ENCODE measurements at places on chromosomes 5 and 9. TPM values are rescaled to one million over a fixed set of nuclear protein-coding genes. Genes with fewer than 3 reads are reported as not detected.

Gene PAPPA
- total RNA-seq: 2.3 TPM

Gene SPINK7
- total RNA-seq: 86.5 TPM

Gene LCN12
- not detected for total RNA-seq

Gene PCDHGA9
- 9.2 TPM for total RNA-seq

Gene PCDHB3
- 1.9 TPM for total RNA-seq

Gene GRAMD2B
- 43.9 TPM for total RNA-seq

Gene WDR38
- total RNA-seq: not detected

Gene CEP72
- 13.6 TPM for total RNA-seq

Gene RFESD
- total RNA-seq: 4.9 TPM

Gene PCDHGA6
- 5.8 TPM for total RNA-seq

DNA sequence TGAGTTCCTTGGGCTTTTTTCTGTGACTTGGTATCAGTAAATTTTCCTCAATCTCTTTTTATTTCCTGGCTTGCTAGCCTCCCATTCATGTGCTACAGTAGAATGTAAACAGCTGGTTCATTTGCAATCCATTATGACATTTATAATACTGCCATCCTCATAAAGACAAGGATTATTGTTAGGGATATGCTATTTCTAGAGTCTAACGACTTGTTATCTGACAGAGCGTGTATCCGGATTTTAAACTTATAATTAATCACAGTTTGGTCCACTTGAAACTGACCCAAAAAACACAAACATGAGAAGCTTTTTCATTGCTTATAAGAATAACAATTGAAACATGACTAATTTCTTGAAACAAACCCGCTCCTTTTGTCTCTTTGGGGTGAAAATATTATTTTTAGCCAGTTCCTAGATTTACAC is 585.8 kb downstream of the TLE4 start:
- H3K27me3 ChIP-seq: no peaks in the 10 kb centered on the region
- peaks cover 5% of the 10 kb centered on the region for H3K4me1 ChIP-seq
- no peak overlapping the region for H3K27ac ChIP-seq
- no peaks in the 10 kb centered on the region for H3K36me3 ChIP-seq

- H3K4me1 ChIP-seq: peaks cover 3% of the 10 kb centered on the region
- no peak for DNase-seq
- no peaks in the 10 kb centered on the region for H3K27me3 ChIP-seq
- no peak overlapping the region for H3K4me3 ChIP-seq
Measured at GRCh38 chr9:77751341-77752091, 103.4 kb upstream of the GNA14 start.

GRCh38 chr9:19154135-19154612 is 26.9 kb upstream of the PLIN2 start:
- H3K4me1 ChIP-seq: peaks cover 23% of the 10 kb centered on the region
- H3K27ac ChIP-seq: peak overlapping the region; percentile 69
- H3K27me3 ChIP-seq: no peaks in the 10 kb centered on the region
- no peak overlapping the region for H3K4me3 ChIP-seq

DNA sequence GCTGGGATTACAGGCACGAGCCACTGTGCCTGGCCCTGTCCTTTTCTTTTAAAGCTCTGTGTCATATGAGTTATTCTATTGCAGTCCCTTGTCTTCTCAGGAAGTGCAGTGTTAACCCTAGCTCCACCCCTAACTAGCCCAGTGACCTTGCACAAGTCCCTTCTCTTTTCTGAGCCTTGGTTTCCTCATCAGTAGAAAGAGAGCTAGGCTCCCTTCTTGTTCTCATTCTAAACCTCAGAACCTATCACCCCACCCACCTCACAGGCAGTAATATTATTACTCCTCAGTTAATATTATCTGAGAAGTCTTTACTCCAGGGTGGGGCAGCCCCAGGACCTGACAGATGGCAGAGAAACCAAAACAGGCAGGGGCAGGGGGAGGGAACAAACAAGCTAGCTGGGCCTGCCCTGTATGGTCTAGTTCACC is 7.2 kb downstream of the CYFIP2 start:
- H3K27ac ChIP-seq: no peak overlapping the region
- H3K36me3 ChIP-seq: no peaks in the 10 kb centered on the region
- H3K27me3 ChIP-seq: no peaks in the 10 kb centered on the region
- no peak for DNase-seq
- peaks cover 6% of the 10 kb centered on the region for H3K4me1 ChIP-seq
- H3K4me3 ChIP-seq: no peak overlapping the region

DNA sequence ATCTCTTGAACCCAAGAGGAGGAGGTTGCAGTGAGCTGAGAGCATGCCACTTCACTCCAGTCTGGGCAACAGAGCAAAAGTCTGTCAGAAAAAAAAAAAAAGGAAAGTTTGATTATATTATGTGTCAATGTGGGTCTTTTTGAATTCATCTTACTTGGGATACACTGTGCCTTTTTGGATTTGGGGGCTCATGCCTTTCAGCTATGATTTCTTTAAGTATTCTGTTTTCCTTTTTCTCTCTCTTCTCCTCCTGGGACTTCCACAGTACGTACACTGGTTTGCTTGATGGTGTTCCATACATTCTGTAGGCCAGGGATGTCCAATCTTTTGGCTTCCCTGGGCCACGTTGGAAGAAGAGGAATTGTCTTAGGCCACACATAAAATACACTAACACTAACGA is 128.3 kb downstream of the DPYSL3 start:
- H3K4me3 ChIP-seq: no peak overlapping the region
- no peaks in the 10 kb centered on the region for H3K27me3 ChIP-seq
- H3K4me1 ChIP-seq: no peaks in the 10 kb centered on the region
- H3K27ac ChIP-seq: no peak overlapping the region
- no peaks in the 10 kb centered on the region for H3K36me3 ChIP-seq

DNA sequence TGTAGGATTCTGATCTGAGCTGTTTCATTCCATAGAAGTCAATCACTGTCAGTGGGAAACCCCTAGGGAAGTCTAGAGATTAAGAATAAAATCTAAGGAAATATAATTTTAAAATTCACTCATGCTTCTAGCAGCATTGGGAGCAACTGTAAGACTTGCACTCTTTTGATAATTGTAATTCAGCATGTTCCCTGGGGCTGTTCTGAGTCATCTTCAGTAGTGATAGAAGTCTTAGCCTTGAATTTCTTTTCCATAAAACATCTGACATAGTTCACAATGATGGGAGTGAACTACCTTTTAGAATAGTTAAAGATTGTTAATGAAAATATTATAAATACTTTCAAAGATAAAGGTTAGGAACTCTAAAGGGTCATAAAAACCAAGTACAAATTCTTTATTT is 935.8 kb downstream of the DTWD2 start:
- no peak overlapping the region for H3K27ac ChIP-seq
- H3K27me3 ChIP-seq: no peaks in the 10 kb centered on the region
- H3K4me3 ChIP-seq: no peak overlapping the region
- DNase-seq: no peak

DNA sequence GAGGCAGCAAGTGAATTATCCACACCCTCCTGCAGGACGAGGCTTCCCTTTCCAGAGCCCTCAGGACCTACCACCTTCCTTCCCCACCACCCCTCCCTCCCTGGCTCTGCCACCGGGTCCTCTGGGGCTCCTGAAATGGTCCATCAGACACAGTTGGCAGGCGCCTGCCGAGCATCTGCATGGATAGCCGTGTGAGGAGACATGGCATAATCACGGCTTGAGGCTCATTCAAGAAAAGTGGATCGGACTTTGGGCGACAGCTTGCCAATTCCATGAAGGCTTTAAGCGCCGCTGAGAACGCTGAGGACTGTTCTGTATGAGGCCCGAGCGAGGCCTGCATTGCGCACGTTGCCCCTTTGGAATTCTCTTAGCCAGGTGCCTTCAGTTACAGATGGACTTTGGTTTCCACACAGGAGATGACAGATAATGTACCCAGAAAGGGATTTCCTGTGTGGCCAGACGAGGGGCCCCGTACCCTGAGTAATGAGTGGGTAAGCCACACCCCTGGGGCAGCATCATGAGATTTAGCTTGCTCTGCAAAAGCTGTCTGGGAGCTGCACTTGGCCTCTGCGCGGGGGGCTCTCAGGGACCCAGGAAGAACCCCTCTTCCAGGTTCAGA is 179.8 kb downstream of the OLFM1 start:
- no peak overlapping the region for H3K27ac ChIP-seq
- peaks cover 79% of the 10 kb centered on the region for H3K27me3 ChIP-seq
- no peak overlapping the region for H3K4me3 ChIP-seq
- no peaks in the 10 kb centered on the region for H3K4me1 ChIP-seq

GRCh38 chr9:370086-370485 is 155.4 kb downstream of the DOCK8 start:
- DNase-seq: no peak
- H3K27ac ChIP-seq: no peak overlapping the region
- H3K4me1 ChIP-seq: no peaks in the 10 kb centered on the region
- H3K36me3 ChIP-seq: peaks cover 7% of the 10 kb centered on the region
- no peaks in the 10 kb centered on the region for H3K27me3 ChIP-seq

- no peak for DNase-seq
- no peaks in the 10 kb centered on the region for H3K36me3 ChIP-seq
- no peaks in the 10 kb centered on the region for H3K27me3 ChIP-seq
- no peak overlapping the region for H3K27ac ChIP-seq
- no peak overlapping the region for H3K4me3 ChIP-seq
- no peaks in the 10 kb centered on the region for H3K4me1 ChIP-seq
Measured at GRCh38 chr5:116883875-116884274, 309.3 kb upstream of the SEMA6A start.

GRCh38 chr5:123450114-123450513 is 26.9 kb upstream of the CEP120 start:
- H3K27me3 ChIP-seq: no peaks in the 10 kb centered on the region
- H3K4me1 ChIP-seq: peaks cover 10% of the 10 kb centered on the region
- no peaks in the 10 kb centered on the region for H3K36me3 ChIP-seq
- no peak for DNase-seq
- H3K27ac ChIP-seq: no peak overlapping the region

DNA sequence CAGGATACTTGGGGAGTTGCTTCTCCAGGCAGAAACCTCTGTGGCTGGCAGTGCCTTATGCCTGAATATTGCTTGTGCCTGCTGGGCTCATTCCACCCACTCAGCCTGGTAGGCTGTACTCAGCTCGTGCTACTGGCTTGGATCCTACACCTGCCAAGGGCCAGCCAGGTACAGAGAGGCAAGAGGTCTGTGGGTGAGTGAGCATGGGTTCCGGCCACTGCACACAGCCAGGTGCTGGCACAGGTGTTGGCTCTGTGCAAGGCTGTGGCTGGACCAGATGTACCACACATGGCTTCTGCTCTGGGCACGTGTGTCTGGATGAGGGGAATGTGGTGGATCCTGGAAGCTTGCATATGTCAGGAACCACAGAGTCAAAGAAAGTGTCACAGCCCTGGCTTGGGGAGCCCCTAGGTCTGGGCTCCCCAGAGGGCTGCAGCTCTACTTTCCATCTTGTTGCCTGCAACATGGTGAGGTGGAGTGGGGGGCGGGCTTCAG is 76.7 kb upstream of the C6 start:
- DNase-seq: no peak
- no peak overlapping the region for H3K4me3 ChIP-seq
- no peak overlapping the region for H3K27ac ChIP-seq
- no peaks in the 10 kb centered on the region for H3K4me1 ChIP-seq

DNA sequence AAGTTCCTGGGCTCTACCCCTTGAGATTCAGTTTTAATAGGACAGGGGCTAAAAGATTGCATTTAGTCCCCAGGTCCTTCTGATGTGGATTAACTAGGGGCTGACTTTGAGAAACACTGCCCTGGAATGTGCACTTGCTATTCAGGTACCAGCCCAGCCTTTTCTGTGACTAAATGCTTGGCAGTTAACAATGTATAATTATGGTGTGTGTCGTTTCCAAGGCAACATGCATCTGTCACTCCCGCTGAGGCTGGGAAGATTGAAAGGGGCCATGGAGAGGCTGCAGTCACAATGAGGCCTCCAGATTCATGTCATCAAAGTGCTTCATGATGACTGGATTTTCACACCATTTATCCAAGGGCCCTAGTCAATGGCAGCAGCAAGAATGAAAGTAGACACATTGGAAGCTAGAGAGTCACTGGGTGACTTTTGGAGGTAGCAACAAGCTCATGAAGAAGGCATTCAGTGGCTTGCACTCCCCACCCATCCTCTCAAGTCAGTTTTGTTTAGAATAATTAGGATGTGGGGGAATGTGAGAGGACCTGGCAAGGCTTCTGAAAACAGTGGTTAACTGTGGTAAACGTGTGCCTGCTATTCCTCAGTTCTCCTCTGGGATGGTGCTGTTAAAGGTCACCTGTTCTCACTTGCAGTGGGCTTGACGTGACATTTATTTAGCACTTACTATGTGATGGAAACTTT is 28.3 kb downstream of the RAI14 start:
- H3K27me3 ChIP-seq: no peaks in the 10 kb centered on the region
- H3K27ac ChIP-seq: no peak overlapping the region
- H3K36me3 ChIP-seq: no peaks in the 10 kb centered on the region
- H3K4me3 ChIP-seq: no peak overlapping the region
- H3K4me1 ChIP-seq: peaks cover 25% of the 10 kb centered on the region

DNA sequence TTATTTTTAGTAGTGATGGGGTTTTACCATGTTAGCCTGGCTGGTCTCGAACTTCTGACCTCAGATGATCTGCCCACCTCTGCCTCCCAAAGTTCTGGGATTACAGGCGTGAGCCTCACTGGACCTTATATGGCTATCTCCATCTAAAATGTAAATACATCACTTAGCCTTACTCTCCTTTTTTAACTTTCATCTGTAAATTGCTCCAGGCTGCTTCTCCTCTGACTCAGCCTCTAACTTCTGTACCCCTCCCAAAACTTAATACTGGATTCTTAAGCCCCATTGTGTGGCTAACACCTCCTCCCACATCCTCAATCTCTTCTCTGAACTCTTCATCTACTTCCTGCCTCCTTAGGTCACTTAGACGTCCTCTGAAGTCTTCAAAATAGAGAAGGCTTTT is 4.0 kb downstream of the SNX30 start:
- peaks cover 59% of the 10 kb centered on the region for H3K4me1 ChIP-seq
- H3K27me3 ChIP-seq: no peaks in the 10 kb centered on the region
- no peak for DNase-seq
- no peaks in the 10 kb centered on the region for H3K36me3 ChIP-seq

- H3K36me3 ChIP-seq: no peaks in the 10 kb centered on the region
- H3K4me1 ChIP-seq: no peaks in the 10 kb centered on the region
- no peak overlapping the region for H3K27ac ChIP-seq
Measured at GRCh38 chr9:272251-273213, 57.9 kb downstream of the DOCK8 start.

GRCh38 chr9:121739971-121740370 is 88.5 kb downstream of the DAB2IP start:
- H3K4me1 ChIP-seq: peaks cover 81% of the 10 kb centered on the region
- H3K27me3 ChIP-seq: no peaks in the 10 kb centered on the region
- H3K36me3 ChIP-seq: no peaks in the 10 kb centered on the region
- no peak for DNase-seq
- H3K27ac ChIP-seq: peak overlapping the region; percentile 28

DNA sequence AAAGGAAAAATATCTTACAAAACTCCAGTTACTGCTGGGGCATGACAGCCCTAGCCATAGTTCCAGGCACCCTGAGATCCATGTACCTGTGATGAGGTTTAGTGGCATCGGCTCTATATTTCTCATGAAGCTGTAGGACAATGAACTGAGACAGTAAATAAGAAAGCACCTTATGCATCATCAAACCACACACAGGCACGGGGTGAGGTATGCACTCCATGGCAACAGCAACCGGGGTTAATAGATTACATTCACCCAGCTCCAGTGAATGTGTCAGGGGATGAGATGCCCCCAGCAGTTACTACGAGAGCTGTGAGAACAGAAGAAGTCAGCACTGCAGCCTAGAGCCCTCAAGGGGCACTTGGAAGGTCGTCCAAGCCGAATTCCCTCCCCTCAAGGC is 162.0 kb upstream of the S1PR3 start:
- no peak overlapping the region for H3K4me3 ChIP-seq
- H3K27me3 ChIP-seq: peaks cover 5% of the 10 kb centered on the region
- H3K4me1 ChIP-seq: no peaks in the 10 kb centered on the region
- H3K27ac ChIP-seq: no peak overlapping the region
- H3K36me3 ChIP-seq: no peaks in the 10 kb centered on the region
